ENCODE measurements at places on chromosomes 3 and 15. TPM values are rescaled to one million over a fixed set of nuclear protein-coding genes. Genes with fewer than 3 reads are reported as not detected.

DNA sequence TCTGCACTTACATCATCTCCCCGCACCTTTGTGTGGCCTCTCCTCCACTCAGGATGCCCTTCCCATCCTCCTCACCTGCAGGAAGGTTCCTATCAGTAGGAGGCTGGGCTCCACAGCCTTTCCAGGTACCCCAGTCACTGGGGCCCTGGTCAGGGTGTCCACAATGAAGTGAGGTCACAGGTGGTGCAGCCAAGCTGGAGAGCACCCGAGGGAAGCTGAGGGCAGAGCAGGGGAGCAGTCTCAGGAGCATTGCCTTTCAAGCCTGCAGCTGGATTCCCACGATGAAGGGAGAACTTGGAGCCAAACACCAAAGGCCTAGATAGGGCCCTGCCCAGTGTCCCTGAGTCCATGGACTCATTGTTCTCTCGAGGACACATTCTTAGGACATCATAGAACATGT lies 23.6 kb downstream of the MGLL start:
- no peak for DNase-seq
- peaks cover 4% of the 10 kb centered on the region for H3K4me1 ChIP-seq
- no peaks in the 10 kb centered on the region for H3K27me3 ChIP-seq
- no peak overlapping the region for H3K4me3 ChIP-seq

- H3K4me3 ChIP-seq, result no peak overlapping the region
- DNase-seq, result no peak
- H3K27ac ChIP-seq, result no peak overlapping the region
These were observed 217.0 kb upstream of the ICE2 start for GRCh38 chr15:60695713-60696522.

GRCh38 chr3:175088766-175089380 lies 229.7 kb downstream of the NAALADL2 start:
- no peaks in the 10 kb centered on the region for H3K4me1 ChIP-seq
- H3K36me3 ChIP-seq, result no peaks in the 10 kb centered on the region
- no peak overlapping the region for H3K27ac ChIP-seq

DNA sequence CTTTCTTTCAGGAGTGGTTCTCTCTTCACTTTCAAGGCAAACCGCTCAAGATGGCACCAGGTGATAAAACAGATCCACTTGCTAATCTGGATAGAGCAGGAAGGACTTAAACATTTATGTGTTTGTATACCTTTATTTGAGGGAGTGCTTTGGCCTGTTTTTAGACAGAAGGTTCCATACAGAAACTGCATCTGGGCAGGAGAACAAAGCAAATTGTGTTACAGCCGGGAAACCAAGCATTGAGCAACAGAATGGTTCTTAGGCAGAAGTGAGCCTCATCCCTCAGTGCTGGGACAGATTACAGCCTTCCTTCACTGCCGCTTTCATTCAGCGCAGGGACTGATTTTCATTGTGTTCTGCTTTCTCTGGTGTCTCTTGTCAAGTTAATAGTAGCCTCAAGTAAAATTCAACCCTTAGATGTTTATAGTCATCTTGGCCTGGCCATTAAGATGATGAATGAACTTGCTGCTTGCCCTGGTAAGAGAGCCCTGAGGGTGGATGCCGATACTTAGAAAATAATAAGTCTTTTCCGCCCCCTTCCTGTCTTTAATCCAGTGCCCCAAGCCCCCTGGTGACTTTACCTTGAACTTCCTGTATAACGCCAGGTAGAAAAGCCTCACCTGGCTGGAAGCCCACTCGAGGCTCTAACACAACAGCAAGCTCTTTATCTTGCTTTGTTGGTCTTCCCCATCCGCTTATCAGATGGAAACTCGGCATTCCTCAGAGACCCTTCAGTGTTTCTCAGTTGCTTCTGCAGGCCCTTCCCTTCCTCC lies 168.0 kb upstream of the CTDSPL start:
- H3K4me3 ChIP-seq, result no peak overlapping the region
- H3K36me3 ChIP-seq, result no peaks in the 10 kb centered on the region
- no peak for DNase-seq
- H3K4me1 ChIP-seq, result no peaks in the 10 kb centered on the region

GRCh38 chr15:53831907-53832770 lies 72.7 kb upstream of the WDR72 start:
- no peak overlapping the region for H3K4me3 ChIP-seq
- no peaks in the 10 kb centered on the region for H3K27me3 ChIP-seq
- H3K4me1 ChIP-seq, result peaks cover 9% of the 10 kb centered on the region

DNA sequence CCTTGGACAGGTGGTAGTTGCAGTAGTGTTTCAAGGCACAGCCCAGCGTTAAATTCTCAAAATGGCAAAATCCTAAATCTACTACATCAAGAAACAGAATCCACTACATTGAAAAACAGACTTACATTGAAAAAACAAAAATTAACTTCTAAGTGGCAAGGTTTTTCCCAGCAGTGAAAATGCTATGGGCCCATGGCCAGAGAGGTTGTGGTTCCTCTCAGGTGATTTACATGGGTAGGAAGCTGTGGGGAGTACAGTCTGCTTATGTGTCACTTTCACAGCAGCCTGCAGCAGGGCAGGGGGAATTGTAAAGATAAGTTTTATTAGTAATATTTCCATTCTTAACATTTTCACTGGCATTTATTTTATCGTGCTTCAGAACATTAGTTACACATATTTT lies 24.9 kb downstream of the TTC14 start:
- H3K4me1 ChIP-seq, result no peaks in the 10 kb centered on the region
- DNase-seq, result no peak
- no peak overlapping the region for H3K4me3 ChIP-seq
- no peaks in the 10 kb centered on the region for H3K36me3 ChIP-seq

GRCh38 chr15:52749258-52749657 lies 40.9 kb downstream of the ONECUT1 start:
- H3K4me1 ChIP-seq, result no peaks in the 10 kb centered on the region
- no peak overlapping the region for H3K4me3 ChIP-seq
- no peaks in the 10 kb centered on the region for H3K27me3 ChIP-seq
- no peak overlapping the region for H3K27ac ChIP-seq
- DNase-seq, result no peak
- no peaks in the 10 kb centered on the region for H3K36me3 ChIP-seq

- H3K4me3 ChIP-seq, result no peak overlapping the region
- no peak for DNase-seq
- no peak overlapping the region for H3K27ac ChIP-seq
- no peaks in the 10 kb centered on the region for H3K4me1 ChIP-seq
- no peaks in the 10 kb centered on the region for H3K36me3 ChIP-seq
These were observed 503.6 kb downstream of the UNC13C start for GRCh38 chr15:54481819-54482218.

GOLGA8K gene
- 3.1 TPM for total RNA-seq

ZMYND10 gene
- total RNA-seq, result 0.68 TPM
